Stimulated activated CD4-positive, alpha-beta T cell treated with anti-CD3 and anti-CD28 coated beads, Interleukin-1b, Interleukin-23, amount 100 ng/mL, for 1 hour (primary cell): ENCODE measurements at places on chromosomes 12 and 14.

DNA sequence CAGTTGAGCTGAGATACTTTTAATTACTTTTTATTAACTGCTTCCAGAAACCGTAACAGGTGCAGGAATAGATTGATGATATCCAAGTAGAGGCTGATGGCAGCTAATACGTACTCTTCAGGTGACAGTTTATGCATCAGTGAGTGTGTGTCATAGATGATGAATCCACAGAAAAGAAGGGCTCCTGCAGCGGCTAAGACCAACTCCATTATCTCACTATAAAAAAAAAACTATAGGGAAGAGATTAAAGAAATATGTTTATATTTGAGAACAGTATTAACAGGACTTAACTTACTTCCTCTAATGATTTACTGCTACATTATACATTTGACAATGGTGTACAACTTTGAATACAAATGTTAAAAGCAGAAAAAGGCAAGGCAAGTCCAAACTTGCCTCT is 7.4 kb upstream of the LLPH start:
- DNase-seq: no peak

- DNase-seq: no peak
These were observed 501.5 kb upstream of the USP15 start for GRCh38 chr12:61758661-61759060.

DNA sequence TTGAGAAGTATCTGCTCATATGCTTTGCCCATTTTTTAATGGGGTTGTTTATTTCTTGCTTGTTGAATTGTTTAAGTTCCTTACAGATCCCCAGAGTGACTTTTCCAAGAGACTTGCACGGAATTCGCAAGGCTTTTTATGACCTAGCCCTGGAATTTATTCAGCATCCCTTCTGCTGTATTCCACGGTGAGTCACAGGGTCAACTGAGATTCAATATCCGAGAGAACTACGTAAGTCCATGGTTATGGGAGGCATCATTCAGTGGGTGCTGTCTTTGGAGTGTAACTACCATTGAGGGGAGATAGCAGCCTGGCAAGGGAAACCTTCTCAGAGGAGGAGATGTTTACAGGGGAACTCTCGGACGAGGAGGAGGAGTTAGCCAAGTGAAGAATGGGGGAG is 20.9 kb upstream of the GPRC5A start:
- DNase-seq: no peak

DNA sequence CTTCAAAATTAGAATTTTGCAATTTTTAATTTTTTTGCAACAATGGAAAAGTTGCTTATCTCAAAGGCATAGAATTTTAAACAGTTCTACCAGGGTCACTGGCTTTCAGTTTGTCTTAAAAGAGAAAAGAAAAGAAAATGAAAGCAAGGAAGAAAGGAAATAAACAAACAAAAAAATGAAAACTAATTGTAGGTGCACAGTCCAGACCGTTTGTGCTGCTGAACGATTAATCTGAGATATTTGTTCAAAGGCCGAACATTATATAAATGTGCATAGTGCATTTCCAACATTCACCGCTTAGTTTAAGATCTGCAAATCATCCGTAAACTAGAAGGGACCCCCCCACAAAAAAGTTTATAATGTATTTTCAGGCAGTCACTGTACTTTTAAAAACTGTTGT is 5.5 kb upstream of the OTX2 start:
- no peak for DNase-seq

DNA sequence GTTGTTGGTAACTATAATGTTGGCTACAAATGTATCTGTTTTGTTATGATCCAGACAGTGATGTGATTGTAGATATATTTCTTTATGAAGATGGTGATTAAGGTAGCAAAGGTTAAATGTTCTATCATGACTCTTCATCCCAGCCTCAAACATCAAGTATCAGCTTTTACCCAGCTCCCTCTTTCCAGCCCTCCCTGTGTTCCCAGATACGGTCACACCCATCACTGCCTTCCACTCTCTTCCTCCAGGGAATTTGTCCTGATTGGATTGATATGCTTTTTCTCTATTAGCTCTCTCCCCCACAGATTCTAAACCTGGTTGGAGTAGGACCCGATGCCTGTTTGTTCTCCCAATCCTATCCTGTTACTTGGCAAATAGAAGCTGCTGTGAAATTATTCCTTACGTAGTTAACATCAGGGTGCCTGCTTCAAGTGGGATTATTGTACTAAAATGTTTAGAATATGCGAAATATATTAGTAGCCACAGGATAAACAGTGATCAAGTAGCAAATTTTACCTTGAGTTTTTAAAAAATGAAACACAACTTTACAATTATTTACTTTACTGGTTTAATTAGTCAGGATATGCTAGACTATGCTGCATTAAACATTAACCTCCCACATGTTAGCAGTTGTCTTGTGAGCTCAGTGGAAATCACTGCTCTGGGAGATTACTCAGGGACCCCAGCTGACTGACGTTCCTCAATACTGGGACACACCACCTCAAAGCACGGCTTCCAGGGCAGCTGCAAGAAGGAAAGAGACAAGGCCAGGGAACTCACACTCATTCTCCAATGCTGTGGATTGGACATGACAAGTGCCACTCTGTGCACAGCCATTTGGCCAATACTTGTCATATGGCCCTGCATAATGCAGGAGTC is 165.3 kb downstream of the ALX1 start:
- no peak for DNase-seq

- DNase-seq: no peak
These were observed 24.0 kb downstream of the SYT1 start for GRCh38 chr12:78888568-78888967.

- DNase-seq: no peak
These were observed 260.0 kb downstream of the DUSP6 start for GRCh38 chr12:89092297-89092696.

DNA sequence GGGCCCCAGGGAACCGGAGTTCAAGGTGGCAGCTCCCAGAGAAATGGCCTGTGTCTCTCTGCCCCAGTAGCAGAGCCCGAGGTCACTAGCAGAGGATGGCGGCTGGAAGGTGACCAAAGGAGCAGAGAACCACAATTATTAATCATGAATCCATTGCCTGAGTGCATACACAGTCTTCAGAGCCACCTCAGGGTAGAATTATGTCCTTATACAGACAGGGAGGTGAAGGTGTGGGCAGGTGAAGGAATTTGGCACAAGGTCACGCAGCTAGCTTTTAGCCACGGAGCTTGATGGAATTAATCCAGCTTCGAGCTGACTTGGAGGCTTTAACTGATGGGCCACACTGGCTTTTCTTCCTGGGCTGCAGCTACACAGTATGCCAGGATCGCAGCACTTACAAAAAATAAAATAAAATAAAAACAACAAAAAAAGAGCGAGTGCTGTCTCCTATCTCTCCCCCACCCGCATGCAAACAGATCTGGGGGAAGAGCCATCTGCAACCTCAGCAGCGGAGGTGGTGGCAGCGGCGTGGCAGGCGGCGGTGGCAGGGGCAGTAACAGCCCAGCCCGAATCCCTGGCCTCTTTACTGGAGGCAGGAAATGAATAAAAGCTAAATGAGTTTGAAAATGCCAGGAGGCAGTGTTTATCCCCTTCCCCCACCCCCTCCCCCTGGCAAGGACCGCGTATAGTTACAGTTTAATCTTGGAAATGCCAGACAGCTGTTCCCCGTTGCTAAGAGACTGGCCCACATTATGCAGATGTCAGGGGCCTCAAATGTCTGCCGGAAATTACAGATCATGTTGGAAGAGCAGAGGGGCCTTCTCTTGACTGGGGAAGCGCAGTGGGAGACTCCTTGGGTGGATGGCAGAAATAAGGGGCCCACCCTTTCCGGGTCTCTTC is 93.5 kb downstream of the LRRC74A start:
- DNase-seq: no peak

DNA sequence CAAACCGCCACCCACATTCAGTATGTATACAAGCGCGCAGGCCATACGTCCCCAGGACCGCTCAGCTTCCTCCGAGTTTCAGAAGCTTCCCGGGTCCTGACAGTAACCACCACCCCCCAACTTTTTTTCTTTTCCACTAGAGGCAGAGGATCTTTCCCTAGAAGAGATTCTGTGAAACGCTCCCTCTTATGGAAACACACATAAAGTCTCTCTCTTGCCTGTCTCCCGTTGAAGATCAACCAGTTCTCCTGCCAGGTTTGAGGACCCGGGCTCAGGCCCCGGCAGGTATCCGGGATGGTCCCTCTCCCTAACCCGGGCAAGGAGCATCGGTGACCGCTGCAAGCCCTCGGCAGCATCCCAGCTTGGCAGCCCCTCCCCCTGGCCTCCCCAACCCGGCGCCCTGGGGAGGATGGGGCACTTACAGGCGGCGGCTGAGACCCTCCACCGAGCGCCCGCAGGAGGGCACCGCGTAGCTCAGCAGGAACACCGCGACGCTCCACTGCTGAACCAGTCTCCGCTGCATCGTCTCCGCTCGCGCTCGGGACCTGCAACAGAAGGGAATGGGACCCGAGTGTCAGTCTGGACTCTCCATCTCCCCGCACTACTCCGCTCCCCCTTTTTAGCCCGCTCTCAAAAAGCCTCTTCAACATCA is 3.4 kb downstream of the PTHLH start:
- no peak for DNase-seq

DNA sequence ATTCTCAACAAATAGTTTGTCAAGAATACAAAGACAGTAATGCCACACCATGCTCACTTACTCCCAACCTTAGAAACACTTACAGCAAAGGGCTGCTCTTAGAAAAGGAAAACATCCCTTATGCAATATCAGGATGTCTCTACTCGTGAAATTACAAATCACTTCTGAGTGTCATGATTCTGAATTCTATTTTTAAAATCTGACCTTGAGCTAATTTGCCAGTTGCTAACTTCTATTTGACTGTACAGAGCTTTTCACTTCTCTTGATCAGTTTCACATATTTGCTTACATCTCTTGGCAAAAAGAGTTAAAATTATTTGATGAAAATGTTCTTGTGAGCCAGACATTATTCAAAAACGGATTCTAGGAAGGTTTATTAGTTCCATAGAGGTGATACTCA is 136.7 kb upstream of the SLC35F4 start:
- no peak for DNase-seq

- no peak for DNase-seq
These were observed 31.4 kb upstream of the SLC2A13 start for GRCh38 chr12:40137252-40137651.

DNA sequence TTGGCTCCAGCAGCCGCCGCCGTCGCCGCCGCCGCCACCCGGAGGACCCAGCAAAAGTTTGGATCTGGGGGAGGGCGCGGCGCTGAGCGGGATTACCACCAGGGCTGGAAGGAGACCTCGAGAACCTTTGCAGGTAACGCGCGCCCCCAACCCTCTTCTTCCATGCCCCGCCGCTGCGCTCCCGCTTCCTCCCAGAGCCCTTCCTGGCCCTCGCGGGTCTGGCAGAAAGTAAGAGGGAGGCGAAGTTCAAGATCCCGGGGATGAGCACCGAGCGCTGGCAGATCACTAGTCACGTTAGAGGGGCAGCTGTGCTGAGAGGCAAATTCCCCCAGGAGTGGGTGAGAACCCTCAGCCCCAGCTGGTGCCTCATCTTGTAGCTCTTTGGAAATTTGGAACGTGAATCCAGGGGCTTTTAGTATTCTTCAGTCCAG is 3.9 kb downstream of the FLRT2 start:
- DNase-seq: no peak

- DNase-seq: no peak
These were observed 58.3 kb upstream of the JDP2 start for GRCh38 chr14:75369506-75369905.

GRCh38 chr12:48712209-48712608 is 4.3 kb downstream of the CCNT1 start:
- DNase-seq: no peak

- DNase-seq: no peak
These were observed 269.9 kb upstream of the PLEKHG7 start for GRCh38 chr12:92432724-92433441.

GRCh38 chr12:10094646-10095395 is 4.0 kb downstream of the CLEC1A start:
- DNase-seq: no peak

DNA sequence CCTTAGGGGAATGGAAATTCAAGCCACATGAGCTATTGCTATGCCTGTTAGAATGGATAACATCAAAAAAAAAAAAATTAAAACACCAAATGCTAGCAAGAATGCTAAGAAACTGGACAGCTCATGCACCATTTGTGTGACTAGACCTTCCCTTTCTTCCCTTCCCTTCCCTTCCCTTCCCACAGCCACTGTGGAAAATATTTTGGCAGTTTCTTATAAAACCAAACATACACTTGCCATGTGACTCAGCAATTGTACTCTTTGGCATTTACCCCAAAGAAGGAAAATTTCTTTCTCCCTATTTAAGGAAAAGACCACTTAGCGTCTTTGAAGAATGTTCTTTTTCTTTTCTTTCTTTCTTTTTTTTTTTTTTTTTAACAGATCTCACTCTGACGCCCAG is 49.1 kb upstream of the FKBP4 start:
- DNase-seq: no peak

GRCh38 chr12:121095544-121096198 is 37.0 kb upstream of the P2RX7 start:
- peak; percentile 62 for DNase-seq

DNA sequence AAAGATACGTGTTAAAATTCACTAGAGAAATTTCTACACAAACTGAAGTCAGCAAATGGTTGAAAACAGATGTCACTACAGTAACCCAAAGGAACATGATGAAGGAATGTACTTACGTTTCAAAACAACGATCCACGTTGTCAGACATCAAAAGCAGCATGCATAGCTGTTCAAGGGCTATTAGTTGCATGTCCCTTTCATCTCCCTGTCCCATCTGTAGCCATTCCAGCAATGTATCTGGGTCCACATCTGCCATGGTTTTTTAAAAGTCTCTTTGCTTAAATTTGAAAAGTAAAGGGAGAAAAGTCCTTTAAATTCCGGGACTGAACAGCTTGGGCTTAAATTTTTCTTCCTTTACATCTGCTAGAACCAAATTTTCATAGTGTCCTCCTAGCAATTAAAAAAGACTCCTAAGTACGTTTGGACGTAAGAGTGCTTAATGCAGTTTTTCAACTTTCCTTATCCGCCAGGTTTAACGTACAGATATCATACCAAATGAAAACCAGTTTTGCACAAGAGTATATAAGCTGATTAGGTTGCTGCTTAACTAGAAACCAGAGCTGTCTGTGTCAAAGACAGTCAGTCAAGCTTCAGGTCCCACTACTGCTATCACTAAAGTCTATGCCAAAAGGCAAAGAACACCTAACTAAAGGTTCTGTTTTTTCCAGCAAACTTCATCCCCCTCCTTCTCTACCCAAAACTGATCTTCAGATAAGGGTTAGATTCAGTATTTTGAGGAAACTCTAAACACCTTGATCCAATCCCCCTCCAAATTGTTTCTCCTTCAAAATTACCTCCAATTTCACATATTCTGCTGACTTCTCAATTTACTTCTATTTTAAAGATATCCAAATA is 1.7 kb downstream of the HECTD1 start:
- DNase-seq: no peak

- no peak for DNase-seq
These were observed 211.3 kb downstream of the RERGL start for GRCh38 chr12:17878714-17879113.
